A549 treated with GW870086 at 1 μM for 4 hours (cell line): ENCODE measurements at places on chromosomes 6 and 20. TPM values are rescaled to one million over a fixed set of nuclear protein-coding genes. Genes with fewer than 3 reads are reported as not detected.

The BANF2 gene
- total RNA-seq, result not detected in 5 replicates

The FLRT3 gene
- total RNA-seq, result 1.1 to 1.6 TPM (median 1.3 TPM) in 5 replicates

The PDE10A gene
- total RNA-seq, result 24.4 to 28.4 TPM (median 27.9 TPM) in 5 replicates

The GLYATL3 gene
- not detected in 5 replicates for total RNA-seq

The RNF182 gene
- total RNA-seq, result 3.5 to 5.1 TPM (median 4.2 TPM) in 5 replicates

The MROH8 gene
- total RNA-seq, result 0.45 to 1.7 TPM (median 1.0 TPM) in 5 replicates

The LPA gene
- 0.03 to 0.13 TPM (median 0.09 TPM) in 5 replicates for total RNA-seq

The TMEM74B gene
- 1.9 to 3.7 TPM (median 3.3 TPM) in 5 replicates for total RNA-seq

The ACTR5 gene
- total RNA-seq, result 9.2 to 11.8 TPM (median 9.5 TPM) in 5 replicates

The NEURL2 gene
- total RNA-seq, result 0.99 to 1.3 TPM (median 1.1 TPM) in 5 replicates

The FAM209B gene
- 0.21 to 0.72 TPM (median 0.48 TPM) in 5 replicates for total RNA-seq

The BMP2 gene
- 0.31 to 0.46 TPM (median 0.38 TPM) in 5 replicates for total RNA-seq

The PPDPF gene
- total RNA-seq, result 275 to 371 TPM (median 312 TPM) in 5 replicates

The LKAAEAR1 gene
- total RNA-seq, result 0.95 to 2.2 TPM (median 1.1 TPM) in 5 replicates

The METTL24 gene
- not detected in 5 replicates for total RNA-seq
